ENCODE measurements at places on chromosomes 16 and 17.

- no peak for DNase-seq
Observed at GRCh38 chr17:323721-324571, 28.7 kb downstream of the RPH3AL start.

- DNase-seq: no peak
Observed at GRCh38 chr16:66610111-66610820, 5.8 kb downstream of the CMTM3 start.

GRCh38 chr16:87376660-87377059 lies 6.9 kb downstream of the FBXO31 start:
- no peak for DNase-seq

DNA sequence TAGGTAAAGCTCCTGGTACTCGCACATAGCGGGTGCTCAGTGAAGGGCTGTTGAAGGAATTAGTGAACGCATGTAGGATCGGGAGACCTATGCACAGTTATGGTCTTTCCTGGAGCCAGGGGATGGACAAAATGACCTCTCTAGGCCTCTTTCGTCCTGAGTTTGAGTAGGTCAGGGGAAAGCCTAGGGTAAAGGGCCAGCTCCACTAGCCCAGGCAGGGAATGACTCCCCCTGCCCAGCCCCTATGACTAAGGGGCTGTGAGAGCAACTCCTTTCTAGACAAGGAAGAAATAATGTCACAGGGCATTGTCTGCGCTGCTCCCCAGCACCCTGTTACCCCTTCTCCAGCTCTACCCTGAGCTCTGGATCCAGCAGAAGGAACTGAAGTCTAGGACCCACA lies 24.6 kb upstream of the FMNL1 start:
- DNase-seq: no peak

DNA sequence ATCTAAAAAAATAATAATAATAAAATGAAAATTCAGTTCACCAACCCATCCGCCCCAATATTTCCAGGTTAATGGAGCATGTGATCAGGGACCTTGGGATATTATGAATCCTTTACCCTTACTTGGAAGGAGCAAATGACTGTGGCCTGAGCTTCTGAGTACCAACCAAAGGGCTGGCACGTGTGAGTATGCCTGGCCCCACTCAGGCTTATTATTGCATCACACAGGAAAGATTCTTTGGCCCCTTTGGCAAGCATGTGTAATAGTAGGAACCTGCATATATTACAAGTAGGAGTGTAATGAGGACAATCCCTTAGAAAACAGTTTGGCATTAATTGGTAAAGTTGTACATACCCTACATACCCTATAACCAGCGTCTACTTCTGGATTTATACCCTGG lies 7.2 kb upstream of the C17orf78 start:
- no peak for DNase-seq
